Tongue (tissue), 3 donors: ENCODE measurements at places on chromosomes 7 and 10.
A peak's percentile ranks its signal among the peaks of the same experiment; 100 is the strongest.

GRCh38 chr7:38257350-38257677 lies 16.1 kb downstream of the TARP start:
- DNase-seq, result no peak

DNA sequence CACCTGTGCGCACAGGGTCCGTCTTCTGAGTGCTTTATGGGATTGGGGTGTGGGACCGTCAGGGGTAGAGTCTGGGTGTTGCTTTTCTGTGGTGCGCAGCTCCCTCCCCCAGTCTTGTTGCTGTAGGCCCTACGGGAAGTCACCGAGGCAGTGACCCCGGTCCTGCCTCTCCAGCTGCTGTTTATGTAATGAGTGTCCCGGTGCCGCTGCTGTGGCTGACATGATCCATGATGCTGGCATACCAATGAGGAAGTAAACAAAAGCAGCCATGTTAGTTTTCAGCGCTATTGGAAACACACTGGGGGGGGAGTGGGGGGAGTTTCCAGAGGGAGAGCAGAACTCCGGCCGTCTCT lies 1.1 kb downstream of the TRIM8 start:
- DNase-seq, result peak; percentile 80

GRCh38 chr10:102405632-102406031 lies 10.1 kb downstream of the NFKB2 start:
- no peak for DNase-seq

DNA sequence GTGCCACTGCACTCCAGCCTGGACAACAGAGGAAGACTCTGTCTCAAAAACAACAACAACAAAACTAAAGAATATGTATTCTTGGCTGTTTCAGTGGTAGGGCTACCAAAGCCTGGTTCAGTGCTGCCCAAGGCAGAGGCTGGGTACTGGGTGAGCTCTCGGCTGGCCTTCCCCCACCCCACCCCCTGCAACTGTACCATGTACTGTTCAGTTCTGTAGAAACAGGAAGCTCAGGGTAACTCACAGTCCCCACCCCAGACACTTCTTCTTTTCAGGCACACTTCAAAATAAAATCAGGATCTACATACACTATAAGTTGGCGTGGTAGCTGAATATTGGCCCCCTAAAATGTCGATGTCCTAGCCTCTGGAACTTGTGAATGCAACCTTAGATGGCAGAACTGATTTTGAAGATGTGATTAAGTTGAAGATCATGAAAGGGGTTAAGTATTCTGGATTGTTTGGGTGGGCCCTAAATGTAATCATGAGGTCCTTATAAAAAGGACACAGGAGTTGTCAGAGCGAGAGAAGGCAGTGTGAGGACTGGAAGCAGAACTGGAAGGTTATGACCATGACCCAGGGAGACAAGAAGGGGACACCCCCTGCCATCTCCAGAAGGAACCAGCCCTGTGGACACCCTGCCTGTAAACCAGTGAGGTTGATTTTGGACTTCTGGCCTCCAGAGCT lies 31.2 kb downstream of the TBXAS1 start:
- DNase-seq, result no peak

DNA sequence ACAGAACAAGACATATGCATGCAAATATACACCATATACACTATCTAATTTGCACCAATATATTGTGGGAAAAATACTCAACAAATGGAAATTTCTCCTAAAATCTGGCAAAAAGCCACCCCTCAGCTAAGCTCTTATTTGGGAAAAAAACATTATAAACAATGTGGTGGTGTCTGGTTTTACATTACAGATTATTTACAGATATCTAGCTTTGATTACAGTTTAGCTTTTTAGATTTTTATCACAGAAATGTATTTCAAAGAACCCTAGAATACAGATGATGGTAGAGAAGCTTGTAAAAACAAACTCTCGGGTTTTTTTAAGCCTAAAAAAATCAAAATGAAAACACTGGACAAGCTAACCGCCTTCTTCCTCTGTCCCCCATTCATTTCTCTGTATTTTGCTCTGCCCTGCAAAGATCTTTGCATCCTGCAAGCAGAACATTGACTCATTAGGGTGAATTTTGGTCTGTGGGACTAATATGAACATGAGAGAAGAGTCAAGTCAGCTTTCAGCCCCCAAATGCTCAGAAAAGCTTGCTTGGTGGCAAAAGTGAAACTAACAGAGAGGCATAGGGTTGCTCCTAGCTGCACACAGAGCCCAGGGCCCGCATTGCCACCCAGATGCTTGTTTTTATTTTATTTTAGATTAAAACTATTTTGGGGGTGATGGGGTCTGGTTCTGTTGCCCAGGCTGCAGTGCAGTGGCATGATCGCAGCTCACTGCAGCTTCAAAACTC lies 88.8 kb upstream of the LYZL1 start:
- DNase-seq, result no peak

GRCh38 chr7:71517940-71518699 lies 386.2 kb downstream of the GALNT17 start:
- DNase-seq, result no peak
